ENCODE measurements at places on chromosomes 7 and 10. TPM values are rescaled to one million over a fixed set of nuclear protein-coding genes. Genes with fewer than 3 reads are reported as not detected.

Gene HMX3
- total RNA-seq, result not detected

Gene PNLIPRP3
- total RNA-seq, result not detected

Gene ZC3HAV1
- 63.7 TPM for total RNA-seq

Gene ADARB2
- 0.07 TPM for total RNA-seq

Gene SDHAF3
- total RNA-seq, result 9.6 TPM

Gene OR6V1
- total RNA-seq, result not detected
